Nasal cavity respiratory epithelium epithelial cell of viscerocranial mucosa (primary cell): ENCODE measurements at places on chromosomes 7 and 10. TPM values are rescaled to one million over a fixed set of nuclear protein-coding genes. Genes with fewer than 3 reads are reported as not detected.

Gene HMX3
- 0.07 and 0.34 TPM in 2 replicates for total RNA-seq

Gene TET1
- under 0.01 and 1.4 TPM in 2 replicates for total RNA-seq

Gene MEIG1
- 0.43 TPM in 1 of 2 replicates, not detected in the other for total RNA-seq

Gene CTBP2
- total RNA-seq: 110 and 190 TPM in 2 replicates

Gene LRGUK
- total RNA-seq: 0.34 and 0.57 TPM in 2 replicates

Gene CALHM3
- not detected in 2 replicates for total RNA-seq
